ENCODE measurements at places on chromosomes 3 and 15. TPM values are rescaled to one million over a fixed set of nuclear protein-coding genes. Genes with fewer than 3 reads are reported as not detected.

CHST14 gene
- 8.9 TPM for total RNA-seq

SLC2A2 gene
- not detected for total RNA-seq

PYGO1 gene
- 8.9 TPM for total RNA-seq

KY gene
- total RNA-seq: 0.15 TPM

ST3GAL6 gene
- total RNA-seq: 136 TPM

GOLGA8S gene
- not detected for total RNA-seq

GOLGA8M gene
- not detected for total RNA-seq

LSMEM2 gene
- total RNA-seq: not detected

CYP1A1 gene
- total RNA-seq: 1.3 TPM

SKOR1 gene
- total RNA-seq: 0.36 TPM

MLF1 gene
- 6.5 TPM for total RNA-seq

NAALADL2 gene
- 7.1 TPM for total RNA-seq

TRANK1 gene
- total RNA-seq: 1.7 TPM

CHL1 gene
- total RNA-seq: 49.8 TPM

XPC gene
- 48.3 TPM for total RNA-seq

SLC15A2 gene
- total RNA-seq: 0.15 TPM

ESYT3 gene
- 1.2 TPM for total RNA-seq

ALS2CL gene
- total RNA-seq: 0.67 TPM

PDHB gene
- 66.3 TPM for total RNA-seq
